ENCODE measurements at places on chromosomes 2 and 18. TPM values are rescaled to one million over a fixed set of nuclear protein-coding genes. Genes with fewer than 3 reads are reported as not detected.

DTNA gene
- total RNA-seq = 153 TPM

DYSF gene
- total RNA-seq = 57.8 TPM

CD207 gene
- total RNA-seq = 0.41 TPM

CNNM4 gene
- total RNA-seq = 33.3 TPM

MPHOSPH10 gene
- 21.0 TPM for total RNA-seq

SCN7A gene
- 35.4 TPM for total RNA-seq

- DNase-seq = no peak
Measured at GRCh38 chr2:129731907-129732629, 247.4 kb upstream of the RAB6C start.

DNA sequence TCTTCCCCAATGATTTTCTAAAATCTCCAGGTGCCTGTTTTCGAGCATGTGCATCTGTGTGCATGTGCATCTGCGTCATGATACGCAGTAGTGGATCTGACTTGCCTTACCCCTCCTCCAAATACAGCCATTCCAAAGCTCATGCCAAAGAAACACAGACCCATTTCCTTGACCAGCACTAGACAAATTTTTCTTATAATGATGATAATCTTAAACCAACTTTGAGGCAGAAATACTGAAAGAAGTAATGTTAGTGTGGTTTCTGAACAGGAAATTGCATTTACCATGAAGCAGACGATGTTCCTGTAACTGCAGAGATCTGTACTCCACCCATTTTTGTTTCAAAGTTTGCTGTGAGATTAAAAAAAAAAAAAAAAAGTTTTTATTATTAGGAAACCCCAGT is 25.6 kb downstream of the CYTIP start:
- DNase-seq = no peak

GRCh38 chr2:57497489-57498096 is 549.0 kb upstream of the VRK2 start:
- DNase-seq = no peak

DNA sequence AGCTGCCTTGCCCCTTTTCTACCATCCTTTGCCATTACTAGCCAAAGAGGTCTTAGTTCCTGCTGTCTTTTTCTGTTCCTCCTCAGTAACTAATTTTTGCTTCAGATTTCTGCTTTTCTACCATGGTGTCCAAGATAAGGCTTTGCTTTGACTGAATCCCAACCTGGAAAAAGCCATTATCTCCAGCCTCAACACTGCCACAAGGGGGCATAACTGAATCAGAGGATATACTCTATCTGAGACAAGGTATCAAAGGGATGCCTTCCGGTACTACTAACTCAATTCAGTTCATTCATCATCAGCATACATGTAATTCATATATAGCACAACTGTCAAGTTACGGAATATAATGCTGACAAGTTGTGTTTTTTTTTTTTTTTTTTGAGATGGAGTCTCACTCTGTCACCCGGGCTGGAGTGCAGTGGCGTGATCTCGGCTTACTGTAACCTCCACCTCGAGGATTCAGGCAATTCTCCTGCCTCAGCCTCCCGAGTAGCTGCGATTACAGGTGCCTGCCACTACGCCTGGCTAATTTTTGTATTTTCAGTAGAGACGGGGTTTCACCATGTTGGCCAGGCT is 11.4 kb downstream of the OSGEPL1 start:
- DNase-seq = no peak

GRCh38 chr2:218959761-218960308 is 369 bp downstream of the CDK5R2 start:
- DNase-seq = no peak

GRCh38 chr2:168217920-168218319 is 29.5 kb downstream of the STK39 start:
- no peak for DNase-seq

GRCh38 chr2:188494906-188495305 is 203.2 kb downstream of the GULP1 start:
- DNase-seq = no peak

DNA sequence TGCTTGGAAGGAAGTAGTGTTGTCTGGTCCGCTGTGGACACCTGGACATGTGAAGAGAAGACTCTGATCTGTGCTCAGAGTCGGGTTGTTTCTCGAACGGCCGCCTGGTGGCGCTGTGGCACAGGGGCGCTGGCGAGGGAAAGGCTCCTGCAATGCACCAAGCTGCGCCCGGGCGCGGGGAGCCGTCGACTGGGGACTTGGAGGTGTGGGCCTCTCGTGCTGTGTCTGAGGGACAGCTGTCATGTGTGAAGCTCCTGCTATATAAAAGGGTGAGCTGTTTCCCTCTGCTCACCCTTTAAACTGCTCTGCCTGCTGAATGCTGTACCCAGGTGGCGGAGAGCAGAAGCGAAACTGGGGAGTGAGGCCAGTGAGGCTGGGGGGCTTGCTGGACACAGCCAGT is 44.0 kb downstream of the GNAL start:
- peak; percentile 93 for DNase-seq

DNA sequence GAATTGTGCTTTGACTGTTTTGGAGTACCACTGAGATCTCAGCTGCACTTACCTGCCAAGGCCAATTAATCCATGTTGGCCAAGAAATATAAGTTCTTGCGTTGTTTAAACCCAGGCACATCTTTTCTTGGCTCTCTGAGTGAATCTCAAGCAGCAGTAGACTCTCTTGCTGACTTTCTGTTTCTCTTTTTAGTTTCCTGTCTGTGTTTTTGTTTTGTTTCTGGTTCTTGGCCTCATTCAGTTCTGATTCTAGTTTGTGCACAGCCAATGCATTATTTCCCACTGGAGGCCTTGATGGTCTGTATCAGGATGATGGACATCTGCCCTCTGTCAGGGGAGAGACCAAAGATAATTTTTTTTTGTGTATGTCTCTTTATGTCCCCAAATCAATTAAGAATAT is 379.4 kb downstream of the CDH2 start:
- DNase-seq = no peak

- no peak for DNase-seq
Measured at GRCh38 chr18:35477974-35478373, 19.8 kb downstream of the INO80C start.

DNA sequence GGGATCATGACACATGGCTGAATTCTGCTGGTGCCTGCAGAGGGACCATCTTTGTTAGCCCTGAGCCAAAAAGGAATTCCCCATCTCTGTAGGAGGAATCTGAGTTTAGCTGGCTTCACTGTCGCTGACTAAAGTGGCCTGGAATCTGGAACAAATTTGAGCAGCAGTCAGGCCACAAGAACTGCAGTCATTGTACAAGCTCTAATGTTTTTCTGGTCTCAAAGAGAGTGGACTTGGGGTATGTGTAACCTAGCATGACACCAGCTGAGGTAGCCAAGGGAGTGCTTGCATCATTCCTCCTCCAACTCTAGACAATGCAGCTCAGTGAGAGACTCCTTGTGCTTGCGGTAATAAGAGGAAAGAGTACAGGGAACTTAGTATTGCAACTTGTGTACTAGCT is 539.1 kb upstream of the LRRTM4 start:
- DNase-seq = no peak

GRCh38 chr18:25819746-25820363 is 270.6 kb downstream of the SS18 start:
- DNase-seq = no peak

DNA sequence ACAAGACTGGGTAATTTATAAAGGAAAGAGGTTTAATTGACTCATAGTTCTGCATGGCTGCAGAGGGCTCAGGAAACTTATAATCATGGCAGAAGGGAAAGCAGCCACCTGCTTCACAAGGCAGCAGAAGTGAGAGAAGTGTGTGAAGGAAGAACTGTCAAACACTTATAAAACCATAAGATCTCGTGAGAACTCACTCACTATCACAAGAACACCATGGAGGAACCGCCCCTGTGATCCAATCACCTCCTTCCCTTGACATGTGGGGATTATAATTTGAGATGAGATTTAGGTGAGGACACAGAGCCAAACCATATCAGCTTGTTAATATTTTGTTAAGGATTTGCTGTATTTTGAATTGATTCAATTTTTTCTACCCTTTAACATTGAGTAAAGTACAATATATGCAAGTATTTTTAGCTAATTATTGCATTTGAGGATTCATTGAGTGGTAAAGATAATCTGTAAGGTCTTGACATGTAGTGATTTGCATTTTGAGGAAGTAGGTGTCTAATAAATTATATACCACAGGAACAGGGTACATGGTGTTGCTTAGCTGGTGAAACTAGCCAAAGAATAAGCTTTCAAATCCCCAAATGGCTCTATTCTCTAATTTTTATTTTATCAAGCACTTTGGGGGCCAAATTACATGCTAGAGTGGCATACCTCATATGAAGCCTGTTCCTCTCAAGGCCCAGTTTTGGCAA is 3.9 kb upstream of the C2orf69 start:
- no peak for DNase-seq

DNA sequence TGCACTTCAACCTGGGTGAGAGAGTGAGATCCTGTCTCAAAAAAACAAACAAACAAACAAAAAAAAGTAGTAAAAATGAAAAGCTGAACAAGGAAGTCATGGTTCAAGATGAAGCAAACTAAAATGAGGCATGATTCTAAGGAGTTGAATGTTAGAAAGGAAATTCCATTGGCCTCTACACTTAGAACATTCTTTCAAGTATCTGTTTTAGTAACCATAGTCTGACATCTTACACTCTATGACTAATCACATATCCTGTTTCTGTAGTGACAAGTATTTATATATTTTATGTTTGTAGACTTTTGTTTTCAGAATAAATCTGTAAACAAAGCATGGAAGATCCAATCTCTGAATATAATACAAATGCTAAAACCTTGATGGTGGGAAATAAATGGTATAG is 164.1 kb downstream of the KIAA1328 start:
- DNase-seq = no peak

DNA sequence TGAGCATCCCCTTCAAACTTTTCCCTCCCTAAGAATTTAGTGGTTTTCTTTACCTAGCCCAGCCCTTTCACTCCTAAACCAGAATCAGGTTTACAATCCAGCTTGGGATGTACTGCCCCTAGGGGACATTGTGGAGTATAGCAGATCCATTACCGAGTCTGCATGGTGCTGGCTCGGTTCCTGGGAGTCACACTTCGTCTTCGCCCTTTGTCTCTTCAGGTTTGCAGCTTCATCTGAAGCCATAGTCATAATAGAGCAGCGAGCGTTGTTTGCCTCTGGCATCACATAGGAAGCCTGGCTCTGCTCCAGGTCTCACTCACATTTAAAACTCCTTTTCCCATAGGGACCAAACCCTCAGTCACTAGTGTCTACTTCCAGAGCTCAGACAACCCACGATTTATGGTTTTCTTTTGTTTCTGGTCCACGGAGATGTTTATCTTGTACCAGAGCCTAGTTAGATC is 16.8 kb upstream of the LYPD6 start:
- no peak for DNase-seq

GRCh38 chr2:223465793-223466192 is 136.4 kb downstream of the SCG2 start:
- peak; percentile 76 for DNase-seq

DNA sequence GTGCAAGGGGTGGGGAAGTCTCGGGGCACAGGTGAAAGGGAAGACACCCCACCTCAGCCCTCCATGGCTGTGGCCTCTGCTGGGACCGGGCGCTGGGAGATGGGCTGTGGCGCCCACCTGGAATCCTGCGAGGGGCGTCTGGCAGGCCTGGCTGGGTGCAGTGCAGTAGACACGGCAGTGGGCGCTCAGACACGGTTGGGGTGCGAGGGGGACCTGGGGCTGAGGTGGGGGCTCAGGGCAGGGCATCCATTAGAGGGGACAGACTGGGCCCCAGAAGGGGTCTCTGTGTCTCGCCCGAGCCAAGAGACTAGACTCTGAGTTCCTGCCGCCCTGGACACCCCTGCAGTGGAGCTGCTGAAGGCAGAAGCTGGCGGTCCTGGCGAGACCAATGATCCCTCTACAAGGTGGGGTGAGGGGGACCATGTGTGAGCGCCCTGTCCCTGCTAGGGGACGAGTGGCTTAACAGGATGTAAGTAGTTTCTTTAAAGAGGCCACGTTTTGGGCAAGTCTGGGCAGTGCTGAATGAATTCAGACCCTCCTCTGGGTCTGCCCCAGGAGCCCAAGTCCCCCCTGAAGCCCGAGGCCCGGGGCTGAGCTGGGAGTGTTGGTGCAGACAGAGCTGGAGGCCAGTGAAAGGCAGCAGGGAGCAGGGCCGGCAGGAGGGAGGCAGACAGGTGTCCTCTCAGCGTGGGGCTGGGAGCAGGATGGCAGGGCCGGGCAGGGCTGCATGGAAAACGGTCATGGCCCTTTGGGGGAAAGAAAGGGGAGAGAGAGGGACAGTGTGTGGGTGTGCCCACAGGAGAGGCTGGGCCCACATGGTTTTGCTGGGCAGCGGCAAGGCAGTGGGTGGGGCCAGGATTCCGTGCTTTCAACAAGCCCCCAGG is 57.2 kb downstream of the HS6ST1 start:
- peak; percentile 64 for DNase-seq

GRCh38 chr2:217978536-217979150 is 24.2 kb downstream of the TNS1 start:
- DNase-seq = peak; percentile 64

DNA sequence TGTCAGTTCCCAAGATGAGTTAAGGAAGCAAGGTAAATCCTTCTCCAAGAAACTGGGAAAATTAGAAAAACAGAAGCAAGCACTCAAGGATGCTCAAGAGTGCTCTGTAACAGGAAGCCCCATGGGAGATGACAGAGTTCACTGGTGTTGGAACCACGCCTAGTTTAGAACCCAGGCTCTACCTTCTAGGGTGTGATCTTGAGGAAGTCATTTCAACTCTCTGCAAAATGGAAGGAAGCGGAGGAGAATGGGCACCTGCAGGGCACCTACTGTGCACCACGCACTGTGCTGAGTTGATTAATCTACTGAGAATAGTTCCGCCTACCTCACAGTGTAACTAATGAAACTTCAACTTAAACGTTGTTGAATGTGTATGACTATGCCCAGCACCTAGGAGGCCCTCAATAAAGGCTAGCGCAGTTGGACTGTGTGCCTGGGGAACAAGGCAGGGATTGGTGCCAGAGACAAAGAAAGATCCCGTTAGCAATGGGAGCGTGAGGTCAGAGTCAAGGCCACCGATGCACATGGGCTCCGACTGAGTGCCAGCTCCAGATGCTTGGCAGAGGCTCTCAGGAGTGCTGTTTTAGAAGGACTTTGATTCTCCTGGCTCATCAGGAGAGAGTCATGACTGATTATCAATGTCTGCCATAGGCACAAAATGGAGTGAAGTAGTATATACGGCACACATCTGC is 93.7 kb downstream of the MAPK4 start:
- DNase-seq = no peak

DNA sequence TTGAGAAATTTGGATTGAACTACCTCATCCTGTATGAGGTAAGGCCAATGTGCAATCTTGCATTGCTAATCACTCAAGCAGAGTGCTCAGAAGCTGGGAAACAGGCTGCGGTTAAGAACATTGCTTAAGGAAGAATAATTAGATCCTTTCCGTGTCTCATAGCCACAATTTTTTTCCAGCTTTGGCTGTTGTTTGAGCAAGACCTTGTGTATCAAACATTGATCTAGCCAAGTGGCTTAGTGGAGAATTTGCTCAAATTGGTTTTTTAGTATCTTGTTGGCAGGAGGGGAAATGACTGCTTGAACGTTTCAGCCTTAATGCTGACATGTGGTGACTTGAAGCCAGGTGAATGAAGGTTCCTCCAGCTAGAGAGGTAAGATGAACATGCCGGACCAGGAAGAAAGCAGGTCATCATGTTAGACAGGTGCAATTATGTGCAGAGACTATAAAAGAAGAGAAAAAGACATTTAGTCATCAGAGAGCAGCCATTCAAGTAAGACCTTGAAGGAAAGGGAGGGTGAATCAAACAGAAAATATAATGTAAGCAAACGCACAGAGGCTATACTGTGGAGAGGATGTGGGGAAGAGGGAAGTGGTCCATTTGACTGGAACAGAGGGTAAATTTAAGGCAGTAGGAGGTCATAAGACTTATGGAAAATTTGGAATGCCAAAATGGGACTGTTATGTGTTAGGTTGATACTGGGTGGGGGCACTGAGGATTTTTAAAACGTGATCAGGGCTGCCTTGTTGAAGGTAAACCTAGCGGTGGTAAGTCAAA is 98.9 kb upstream of the CYP1B1 start:
- no peak for DNase-seq
